Activated B cell treated with CpG ODN at 0.5 μM for 24 hours (primary cell): ENCODE measurements at places on chromosomes 1 and 21. TPM values are rescaled to one million over a fixed set of nuclear protein-coding genes. Genes with fewer than 3 reads are reported as not detected.

- peaks cover 19% of the 10 kb centered on the region for H3K27me3 ChIP-seq
- no peak for DNase-seq
- no peaks in the 10 kb centered on the region for H3K36me3 ChIP-seq
- no peaks in the 10 kb centered on the region for H3K4me1 ChIP-seq
- no peak overlapping the region for H3K4me3 ChIP-seq
These were observed 31.2 kb downstream of the KCNA10 start for GRCh38 chr1:110487726-110488125.

GRCh38 chr1:14674030-14674429 is 75.5 kb downstream of the KAZN start:
- H3K36me3 ChIP-seq, result no peaks in the 10 kb centered on the region
- peaks cover 5% of the 10 kb centered on the region for H3K27me3 ChIP-seq
- H3K4me3 ChIP-seq, result no peak overlapping the region
- H3K27ac ChIP-seq, result no peak overlapping the region
- H3K4me1 ChIP-seq, result peaks cover 7% of the 10 kb centered on the region

GRCh38 chr1:26203642-26204318 is 13.4 kb downstream of the CATSPER4 start:
- H3K36me3 ChIP-seq, result no peaks in the 10 kb centered on the region
- no peak for DNase-seq
- no peak overlapping the region for H3K27ac ChIP-seq
- H3K4me3 ChIP-seq, result no peak overlapping the region
- H3K27me3 ChIP-seq, result peaks cover 17% of the 10 kb centered on the region

DNA sequence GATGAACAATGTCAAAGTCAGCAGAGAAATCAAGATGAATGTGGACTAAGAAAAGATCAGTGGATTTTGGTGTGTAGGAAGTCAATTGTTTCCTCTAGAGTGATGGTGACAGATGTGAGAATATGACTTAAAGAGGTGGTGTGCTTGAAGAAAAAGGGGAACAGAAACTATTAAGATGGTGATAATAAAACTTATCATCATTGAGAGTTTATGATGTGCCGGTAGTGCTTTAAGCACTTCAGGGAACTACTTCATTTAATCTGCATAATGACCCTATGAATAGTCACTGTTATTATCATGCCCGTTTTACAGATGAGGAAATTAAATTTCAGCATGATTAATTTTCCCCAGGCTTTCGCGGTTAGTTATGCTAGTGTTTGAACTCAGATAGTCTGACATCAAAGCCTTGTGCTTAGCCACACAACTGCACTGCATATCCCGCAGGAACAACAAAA is 246.9 kb upstream of the LRRC7 start:
- no peaks in the 10 kb centered on the region for H3K4me1 ChIP-seq
- H3K27me3 ChIP-seq, result no peaks in the 10 kb centered on the region
- H3K4me3 ChIP-seq, result no peak overlapping the region
- no peak for DNase-seq

DNA sequence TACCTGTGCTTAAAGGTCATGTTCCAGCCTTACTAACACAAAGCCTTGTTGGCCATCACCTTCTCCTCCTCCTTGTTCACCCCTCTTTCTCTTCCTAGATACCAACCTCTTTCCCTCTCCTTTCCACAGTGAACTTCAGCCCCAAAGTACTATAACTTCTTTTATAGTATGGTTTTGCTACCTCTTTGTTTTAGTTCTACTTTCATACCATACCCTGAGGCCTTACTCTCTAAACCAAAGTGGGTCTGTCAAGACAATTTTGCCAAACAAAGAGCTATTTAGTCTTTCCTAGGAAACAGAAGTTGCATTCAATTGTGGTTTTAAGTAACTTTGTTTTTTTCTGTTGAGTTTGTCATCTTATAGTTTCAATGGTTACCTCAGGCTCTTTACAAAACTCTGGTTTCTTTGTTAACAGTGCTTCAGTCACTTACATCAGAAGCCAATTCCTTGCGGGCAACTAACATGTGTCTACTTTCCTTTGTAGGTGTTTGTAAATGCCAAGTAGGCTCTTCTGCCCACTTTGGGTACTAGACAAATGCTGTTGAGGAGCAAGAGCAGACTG is 623.9 kb upstream of the PKN2 start:
- DNase-seq, result no peak
- H3K36me3 ChIP-seq, result no peaks in the 10 kb centered on the region
- H3K4me3 ChIP-seq, result no peak overlapping the region
- H3K27me3 ChIP-seq, result no peaks in the 10 kb centered on the region
- H3K4me1 ChIP-seq, result no peaks in the 10 kb centered on the region

- H3K27me3 ChIP-seq, result peaks cover 62% of the 10 kb centered on the region
- DNase-seq, result no peak
- peaks cover 15% of the 10 kb centered on the region for H3K4me1 ChIP-seq
These were observed 1.1 kb downstream of the GNG4 start for GRCh38 chr1:235648407-235648907.

GRCh38 chr1:108609483-108610049 is 49.7 kb downstream of the EEIG2 start:
- H3K27me3 ChIP-seq, result no peaks in the 10 kb centered on the region
- no peaks in the 10 kb centered on the region for H3K4me1 ChIP-seq
- no peak overlapping the region for H3K27ac ChIP-seq
- H3K36me3 ChIP-seq, result peaks cover 35% of the 10 kb centered on the region
- H3K4me3 ChIP-seq, result no peak overlapping the region

SERINC2 gene
- total RNA-seq, result 0.11 and 0.17 TPM in 2 replicates

FAM167B gene
- total RNA-seq, result 1.2 and 1.4 TPM in 2 replicates

MATN1 gene
- total RNA-seq, result 0.93 and 1.2 TPM in 2 replicates

AMY1C gene
- not detected in 2 replicates for total RNA-seq

DENND2C gene
- total RNA-seq, result 0.20 and 0.32 TPM in 2 replicates
